Heart right ventricle (tissue), 16 donors: ENCODE measurements at places on chromosomes 6 and 20. TPM values are rescaled to one million over a fixed set of nuclear protein-coding genes. Genes with fewer than 3 reads are reported as not detected.
A peak's percentile ranks its signal among the peaks of the same experiment; 100 is the strongest.

The PNPLA1 gene
- not detected for polyA plus RNA-seq

The APOBEC2 gene
- polyA plus RNA-seq: 134 TPM

The SLC22A7 gene
- not detected for polyA plus RNA-seq

The COL9A3 gene
- 4.5 TPM for polyA plus RNA-seq

The CLIC5 gene
- 53.6 TPM for polyA plus RNA-seq

The OPN5 gene
- polyA plus RNA-seq: 0.15 TPM

GRCh38 chr20:53948383-53949318 lies 121.7 kb downstream of the BCAS1 start:
- DNase-seq: no peak

- DNase-seq: no peak
Measured at GRCh38 chr6:98716341-98716740, 118.0 kb upstream of the POU3F2 start.

GRCh38 chr6:31899882-31900722 lies 1.8 kb downstream of the ZBTB12 start:
- DNase-seq: no peak

DNA sequence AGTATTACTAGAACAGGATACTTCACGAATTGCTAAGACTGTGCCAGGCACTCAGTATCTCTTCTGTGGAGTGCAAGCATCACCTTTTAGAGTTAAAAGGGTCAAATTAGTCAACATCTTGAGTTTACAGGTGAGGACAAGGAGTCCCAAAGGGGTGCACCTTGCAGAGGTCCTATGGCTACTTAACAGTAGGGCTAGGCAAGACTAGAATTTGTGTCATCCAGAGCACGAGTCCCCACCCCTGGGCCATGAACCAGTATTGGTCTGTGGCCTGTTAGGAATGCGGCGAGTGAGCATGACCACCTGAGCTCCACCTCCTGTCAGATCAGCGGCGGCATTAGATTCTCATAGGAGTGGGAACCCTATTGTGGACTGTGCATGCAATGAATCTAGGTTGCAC lies 10.5 kb upstream of the DSTN start:
- no peak for DNase-seq

DNA sequence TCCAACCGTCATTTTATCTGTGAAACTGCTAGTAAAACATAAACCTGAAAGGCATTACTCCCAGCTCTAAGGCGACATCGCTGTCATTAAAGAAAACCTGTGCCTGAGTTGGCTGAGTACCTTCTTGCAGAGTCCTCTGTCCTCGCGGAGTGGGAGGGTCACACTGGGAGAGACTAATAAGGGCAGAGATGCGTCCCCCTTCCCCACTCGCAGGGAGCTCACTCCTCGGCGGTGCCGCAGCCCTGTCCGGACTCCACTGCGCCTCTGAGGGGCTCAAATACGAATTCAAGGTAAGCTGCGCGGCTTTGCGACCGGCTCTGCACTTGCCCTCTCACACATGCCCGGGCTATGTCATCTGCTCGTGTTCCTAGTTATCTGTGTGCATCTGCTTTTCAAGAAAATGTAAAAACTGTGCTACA lies at the start of gene COL19A1:
Gene COL19A1, plus strand, starts transcription at position 206 of the 419 bp plus-strand sequence. CDS start 13,012 bp downstream, outside the sequence.
- DNase-seq: peak; percentile 8

DNA sequence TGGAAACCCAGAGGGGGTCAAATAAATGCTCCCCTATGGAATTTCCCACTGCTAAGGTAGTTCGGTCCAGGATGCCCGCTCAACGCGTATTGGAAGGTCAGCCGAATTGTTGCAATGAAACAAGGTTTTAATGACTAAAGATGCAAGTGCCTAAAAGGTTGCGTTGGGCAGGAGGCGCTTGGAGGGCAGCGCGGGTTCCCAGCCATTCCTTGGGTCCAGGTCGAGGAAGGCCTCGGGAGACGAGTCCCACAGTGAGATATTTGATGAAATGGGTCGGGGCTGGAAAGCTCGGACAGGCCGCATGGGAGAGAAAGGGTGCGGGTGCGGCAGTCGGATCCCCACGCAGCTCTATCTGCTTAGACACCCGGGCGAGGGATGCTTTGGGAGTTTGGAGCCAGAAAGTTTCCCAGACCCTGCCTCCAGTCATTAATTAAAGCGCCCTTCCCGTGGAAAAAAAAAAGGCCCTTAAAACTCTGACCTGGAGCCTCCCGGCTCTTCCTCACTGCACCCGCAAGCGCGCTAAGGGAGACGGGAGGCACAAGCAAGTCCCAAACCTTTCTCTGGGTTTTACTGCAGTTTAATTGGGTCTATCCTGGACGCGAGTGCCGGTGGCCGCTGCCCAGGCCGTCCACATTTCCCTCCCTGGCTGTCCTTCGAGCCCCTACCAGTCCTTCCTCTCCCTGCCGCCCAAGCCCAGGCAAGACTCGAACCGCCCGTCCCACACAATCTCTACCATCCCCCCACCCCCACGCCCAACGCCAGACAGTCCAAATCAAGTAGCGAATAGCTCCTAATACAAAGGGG lies 24.2 kb downstream of the TFAP2A start:
- no peak for DNase-seq

DNA sequence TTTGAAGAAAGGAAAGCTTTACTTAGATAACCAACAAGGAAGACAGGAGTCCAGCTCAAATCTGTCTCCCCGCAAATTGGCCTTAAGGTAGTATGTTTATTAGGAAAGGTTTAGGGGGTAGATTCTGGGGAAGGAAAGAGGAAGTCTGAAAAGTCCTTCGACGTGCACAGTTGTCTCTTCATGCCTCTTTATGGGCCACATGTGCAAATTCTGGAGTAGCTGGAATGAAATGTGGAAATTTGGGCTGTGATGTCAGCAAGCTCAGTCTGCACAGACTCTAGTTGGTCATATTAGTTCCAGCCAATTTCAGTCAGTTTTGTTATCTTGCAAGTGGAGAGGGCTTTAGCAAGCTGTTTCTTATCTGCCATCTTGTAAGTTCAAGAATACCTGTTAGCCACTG lies 50.1 kb downstream of the NUP153 start:
- no peak for DNase-seq

DNA sequence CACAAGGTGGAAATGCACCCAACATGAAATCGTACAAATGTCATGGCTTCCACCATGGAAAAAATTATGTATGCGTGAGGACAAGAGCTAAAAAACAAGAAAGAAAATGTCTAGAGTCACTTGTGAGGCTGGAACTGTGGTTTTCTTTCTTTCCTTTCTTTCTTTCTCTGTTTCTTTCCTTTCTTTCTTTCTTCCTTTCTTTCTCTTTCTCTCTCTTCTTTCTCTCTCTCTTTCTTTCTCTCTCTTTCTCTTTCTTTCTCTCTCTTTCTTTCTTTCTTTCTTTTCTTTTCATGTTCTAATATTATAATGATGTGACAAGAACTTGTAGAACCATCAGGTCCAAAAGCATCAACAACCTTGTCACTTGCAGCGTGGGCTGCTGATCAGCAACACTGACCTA lies 28.4 kb downstream of the ZNF311 start:
- DNase-seq: no peak

DNA sequence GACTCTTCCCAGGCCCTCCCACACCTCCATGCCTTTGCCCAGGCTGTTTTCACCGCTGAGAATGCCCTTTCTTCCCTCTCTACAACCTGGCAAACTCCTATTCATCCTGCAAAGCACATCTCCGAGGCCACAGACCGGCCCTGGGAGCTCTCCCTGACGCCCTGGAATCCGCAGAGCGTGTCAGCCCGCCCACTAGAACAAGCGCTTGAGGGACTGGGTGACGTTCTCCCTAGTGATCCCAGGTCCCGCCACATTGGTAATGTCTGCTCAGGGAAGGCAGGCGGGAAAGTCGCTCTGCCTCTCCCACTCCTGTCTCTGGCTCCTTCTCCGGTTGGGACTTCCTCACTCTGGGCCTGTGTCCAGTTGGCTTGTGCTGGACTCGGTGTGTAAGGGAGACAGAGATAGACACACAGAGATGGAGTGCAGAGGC lies 61.6 kb downstream of the SRC start:
- no peak for DNase-seq

DNA sequence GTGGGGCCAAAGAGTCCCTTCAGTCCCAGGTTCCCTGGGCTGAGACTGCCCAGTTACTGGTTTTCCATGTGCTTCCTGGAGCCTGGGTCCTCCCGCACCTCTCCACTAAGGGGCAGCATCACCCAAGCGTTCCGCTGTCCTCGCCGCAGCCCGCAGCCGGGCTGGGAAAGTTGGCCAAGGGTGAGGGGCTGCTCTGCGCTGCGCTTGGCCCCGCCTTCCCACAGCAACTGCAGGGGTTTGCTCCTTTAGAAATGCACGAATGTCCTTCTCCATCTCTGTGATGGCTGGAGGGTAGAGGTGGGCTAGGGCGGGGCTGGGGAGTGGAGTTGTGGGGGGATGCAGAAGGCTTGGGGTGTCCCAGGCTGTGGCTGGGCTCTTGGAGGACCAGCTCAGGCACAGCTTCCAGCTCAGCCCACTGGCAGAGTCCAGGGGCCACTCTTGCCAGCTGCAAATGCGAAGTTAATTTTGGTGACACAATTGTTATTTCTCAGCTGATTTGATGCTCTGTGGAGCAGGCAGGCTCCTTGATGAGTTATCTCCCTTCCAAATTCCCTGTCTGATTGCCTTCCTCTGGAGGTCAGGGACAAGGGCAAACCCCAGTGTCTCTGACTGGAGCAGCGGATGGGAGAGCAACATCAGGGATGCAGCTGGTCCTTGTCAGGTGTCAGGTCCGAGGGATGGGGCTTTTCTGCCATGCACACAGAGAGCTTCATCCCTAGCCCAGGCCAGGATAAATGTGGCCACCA lies 63.2 kb downstream of the NOL4L start:
- peak; percentile 71 for DNase-seq

DNA sequence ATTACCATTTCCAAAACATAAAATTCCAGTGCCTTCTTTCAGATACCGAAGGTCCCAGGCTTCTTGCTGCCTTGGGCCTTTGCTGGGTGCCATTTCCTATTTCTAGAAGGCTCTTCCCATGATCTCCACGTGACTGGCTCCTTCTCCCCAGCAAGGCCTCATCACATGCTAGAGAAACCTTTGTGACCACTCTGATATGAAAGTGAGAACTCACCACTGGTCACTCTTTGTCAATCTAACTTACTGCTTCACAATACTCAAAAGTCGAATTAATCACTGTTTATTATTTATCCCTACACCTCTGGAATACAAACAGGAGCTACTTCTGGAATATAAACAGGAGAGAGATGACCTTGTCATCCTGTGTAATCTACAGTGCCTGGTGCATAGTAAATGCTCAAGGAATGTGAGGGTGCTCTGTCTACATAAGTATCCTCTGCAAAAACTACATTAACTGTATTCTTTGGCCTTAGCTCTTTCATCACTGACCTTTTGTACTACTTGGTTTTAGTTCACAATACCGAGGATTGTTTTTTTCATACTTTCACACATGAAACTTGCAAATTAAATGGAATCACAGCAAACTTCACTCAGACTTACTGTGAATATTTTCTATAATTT lies 1.6 kb downstream of the STX7 start:
- DNase-seq: no peak

DNA sequence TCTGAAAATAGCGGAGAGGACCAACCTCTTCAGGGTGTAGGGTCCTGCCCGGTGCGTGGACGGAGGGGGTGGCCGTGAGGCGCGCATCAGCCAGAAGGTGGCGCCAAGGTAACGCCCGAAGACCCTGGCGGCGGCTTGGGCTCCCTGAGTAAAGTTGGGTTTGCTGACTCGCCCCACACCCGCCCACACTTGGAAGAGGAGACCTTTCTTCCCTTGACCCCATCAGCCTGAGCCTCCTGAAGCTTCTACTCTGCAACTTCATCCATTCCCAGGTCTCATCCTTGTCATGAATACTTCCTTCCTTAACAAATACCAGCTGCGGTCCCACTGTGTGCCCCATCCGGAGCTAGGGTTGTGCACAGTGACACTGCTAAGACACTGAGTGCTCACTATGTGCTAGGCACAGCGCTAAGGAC lies 14.6 kb downstream of the CD40 start:
- DNase-seq: peak; percentile 72

- no peak for DNase-seq
Measured at GRCh38 chr6:90463359-90463758, 123.5 kb downstream of the MAP3K7 start.

GRCh38 chr20:5658912-5659345 lies 91.3 kb upstream of the SHLD1 start:
- peak; percentile 33 for DNase-seq

GRCh38 chr6:53928641-53929040 lies 133.8 kb downstream of the LRRC1 start:
- DNase-seq: no peak

DNA sequence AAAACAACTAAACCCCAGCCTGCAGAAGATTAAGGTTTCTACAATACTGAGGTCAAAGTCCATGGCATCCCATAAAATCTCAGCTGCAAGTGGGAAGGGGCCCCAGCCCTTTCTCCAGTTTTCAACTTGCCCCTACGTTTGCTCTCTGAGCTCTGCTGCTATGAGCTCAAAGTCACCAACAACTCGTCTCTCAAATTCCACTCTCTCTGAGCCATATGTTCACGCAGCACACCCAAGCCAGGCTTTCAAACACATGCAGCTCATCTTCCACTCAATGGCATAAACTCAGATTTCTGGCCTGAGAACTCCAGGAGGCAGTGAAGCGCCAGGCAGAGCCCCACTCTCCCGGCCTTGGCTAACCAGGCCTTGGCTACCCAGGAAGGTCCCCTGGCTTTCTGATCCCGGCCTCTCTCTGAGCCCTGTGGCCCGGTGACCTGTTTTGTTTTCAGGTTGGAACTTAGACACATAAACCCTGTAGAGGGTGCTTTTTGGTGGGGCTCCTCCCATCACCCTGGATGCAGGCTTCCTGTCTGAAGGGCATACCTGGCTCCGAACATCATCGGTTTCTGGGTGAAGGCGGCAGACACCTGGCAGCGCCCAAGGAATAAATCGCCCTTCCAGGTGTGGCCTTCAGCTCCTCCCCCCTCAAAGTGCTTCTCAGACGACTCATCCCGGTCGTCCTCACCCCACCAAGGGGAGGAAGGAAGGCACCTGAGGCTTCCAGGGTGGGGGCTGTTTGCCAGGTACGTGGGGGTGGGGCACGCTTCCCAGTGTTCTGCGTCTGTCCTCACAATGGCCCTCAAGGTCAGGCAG lies 12.4 kb downstream of the SLC22A23 start:
- DNase-seq: no peak

DNA sequence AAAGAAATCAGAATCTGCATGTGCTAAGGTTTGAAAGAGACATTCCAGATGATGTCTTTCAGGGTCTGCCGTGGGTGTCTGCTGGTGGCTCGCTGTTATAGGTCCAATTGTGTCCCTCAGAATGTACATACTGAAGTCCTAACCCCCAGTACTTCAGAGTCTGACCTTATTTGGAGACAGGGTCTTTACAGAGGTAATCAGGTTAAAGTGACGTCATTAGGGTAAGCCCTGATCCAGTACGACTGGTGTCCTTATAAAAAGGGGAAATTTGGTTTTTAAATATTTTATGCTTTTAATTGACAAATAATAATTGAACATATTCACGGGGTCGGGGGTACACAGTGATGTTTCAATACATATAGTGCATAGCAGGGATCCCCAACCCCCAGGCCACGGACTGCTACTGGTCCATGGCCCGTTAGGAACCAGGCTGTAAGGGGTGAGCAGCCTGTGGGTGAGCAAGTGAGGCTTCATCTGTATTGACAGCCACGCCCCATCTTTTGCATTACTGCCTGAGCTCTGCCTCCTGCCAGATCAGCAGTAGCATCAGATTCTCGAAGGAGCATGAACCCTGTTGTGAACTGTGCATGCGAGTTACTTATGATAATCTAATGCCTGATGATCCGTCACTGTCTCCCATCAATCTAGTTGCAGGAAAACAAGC lies 33.2 kb upstream of the SLC22A23 start:
- DNase-seq: no peak
